ENCODE measurements at places on chromosomes 1 and 21. TPM values are rescaled to one million over a fixed set of nuclear protein-coding genes. Genes with fewer than 3 reads are reported as not detected.
A peak's percentile ranks its signal among the peaks of the same experiment; 100 is the strongest.

GRCh38 chr1:156021093-156021428 is 310 bp upstream of the SSR2 start:
- no peak for DNase-seq
- no peaks in the 10 kb centered on the region for H3K36me3 ChIP-seq
- peak overlapping the region; percentile 94 for H3K27ac ChIP-seq
- peaks cover 9% of the 10 kb centered on the region for H3K4me1 ChIP-seq

GRCh38 chr1:116842654-116843053 is 67.1 kb upstream of the PTGFRN start:
- peaks cover 4% of the 10 kb centered on the region for H3K36me3 ChIP-seq
- H3K4me3 ChIP-seq, result no peak overlapping the region
- no peak for DNase-seq

GRCh38 chr1:169867012-169867675 is 26.6 kb downstream of the SCYL3 start:
- H3K27ac ChIP-seq, result no peak overlapping the region
- peaks cover 10% of the 10 kb centered on the region for H3K36me3 ChIP-seq
- no peak overlapping the region for H3K4me3 ChIP-seq
- no peak for DNase-seq
- H3K4me1 ChIP-seq, result no peaks in the 10 kb centered on the region
- H3K27me3 ChIP-seq, result peaks cover 2% of the 10 kb centered on the region

DNA sequence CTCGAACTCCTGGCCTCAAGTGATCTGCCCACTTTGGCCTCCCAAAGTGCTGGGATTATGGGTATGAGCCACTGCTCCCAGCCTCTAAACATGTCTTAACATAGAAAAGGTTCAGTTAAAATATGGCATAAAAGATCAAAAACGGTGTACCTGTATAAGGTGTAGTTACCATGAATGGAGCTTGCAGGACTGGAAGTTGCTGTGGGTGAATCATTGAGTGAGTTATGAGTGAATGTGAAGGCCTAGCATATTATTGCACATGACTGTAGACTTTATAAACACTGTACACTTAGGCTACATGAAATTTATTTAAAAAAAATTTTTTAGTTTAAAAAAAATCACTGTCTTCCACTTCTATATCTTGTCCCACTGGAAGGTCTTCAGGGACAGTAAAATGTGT is 15.7 kb downstream of the ABCD3 start:
- H3K27me3 ChIP-seq, result peaks cover 1% of the 10 kb centered on the region
- H3K4me3 ChIP-seq, result no peak overlapping the region
- no peaks in the 10 kb centered on the region for H3K4me1 ChIP-seq
- no peak overlapping the region for H3K27ac ChIP-seq
- H3K36me3 ChIP-seq, result peaks cover 4% of the 10 kb centered on the region
- no peak for DNase-seq

DNA sequence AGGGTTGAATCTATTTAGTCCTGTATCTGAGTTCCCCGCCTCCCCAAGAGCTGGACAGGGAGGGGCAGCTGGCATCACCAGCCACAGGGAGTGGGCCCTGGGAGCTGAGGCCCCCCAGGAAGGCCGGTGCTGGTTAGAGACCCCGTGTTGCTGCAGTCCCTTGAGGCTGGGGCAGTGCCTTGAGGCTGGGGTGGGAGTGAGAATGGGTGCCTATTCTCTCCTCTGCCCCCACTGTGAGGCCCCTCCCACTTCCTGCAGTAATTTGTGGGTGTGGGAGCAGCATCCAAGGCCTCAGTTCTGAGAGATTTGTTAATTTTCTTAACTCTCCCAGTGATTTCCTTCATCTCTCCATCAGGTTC is 2.5 kb upstream of the TRAPPC3 start:
- DNase-seq, result no peak
- peaks cover 27% of the 10 kb centered on the region for H3K4me1 ChIP-seq
- H3K4me3 ChIP-seq, result peak overlapping the region; percentile 13
- H3K36me3 ChIP-seq, result no peaks in the 10 kb centered on the region

DNA sequence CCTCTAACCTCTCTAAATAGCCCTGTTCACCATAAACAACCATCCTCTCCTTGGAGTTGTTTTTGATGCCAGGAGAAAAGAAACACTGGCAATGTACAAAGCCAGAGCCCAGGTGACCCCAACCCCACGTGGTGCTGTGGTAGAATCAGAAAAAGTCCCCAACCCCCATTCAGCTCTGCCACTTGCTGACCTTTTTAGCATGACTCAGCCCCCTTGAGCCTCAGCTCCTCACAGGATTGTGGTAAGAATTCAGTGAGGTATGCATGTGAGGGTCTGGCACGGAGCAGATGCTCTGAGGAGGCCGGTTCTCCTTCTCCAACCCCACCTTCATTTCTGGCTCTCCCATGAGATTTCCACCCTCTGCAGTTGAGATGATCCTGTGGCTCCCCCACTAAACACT is 11.1 kb upstream of the CHI3L1 start:
- no peak overlapping the region for H3K27ac ChIP-seq
- H3K4me3 ChIP-seq, result no peak overlapping the region
- H3K27me3 ChIP-seq, result peaks cover 8% of the 10 kb centered on the region

- peaks cover 5% of the 10 kb centered on the region for H3K27me3 ChIP-seq
- H3K4me3 ChIP-seq, result no peak overlapping the region
- H3K27ac ChIP-seq, result no peak overlapping the region
- no peak for DNase-seq
- peaks cover 4% of the 10 kb centered on the region for H3K4me1 ChIP-seq
Measured at GRCh38 chr1:109170035-109170764, 43.5 kb upstream of the SARS1 start.

GRCh38 chr1:117564227-117565075 is 41.4 kb upstream of the TENT5C start:
- peaks cover 14% of the 10 kb centered on the region for H3K4me1 ChIP-seq
- peaks cover 5% of the 10 kb centered on the region for H3K36me3 ChIP-seq
- no peak overlapping the region for H3K27ac ChIP-seq
- DNase-seq, result no peak
- peaks cover 3% of the 10 kb centered on the region for H3K27me3 ChIP-seq

GRCh38 chr1:170460001-170460400 is 72.0 kb upstream of the GORAB start:
- H3K27me3 ChIP-seq, result peaks cover 1% of the 10 kb centered on the region
- no peak for DNase-seq
- no peak overlapping the region for H3K4me3 ChIP-seq
- H3K36me3 ChIP-seq, result no peaks in the 10 kb centered on the region

DNA sequence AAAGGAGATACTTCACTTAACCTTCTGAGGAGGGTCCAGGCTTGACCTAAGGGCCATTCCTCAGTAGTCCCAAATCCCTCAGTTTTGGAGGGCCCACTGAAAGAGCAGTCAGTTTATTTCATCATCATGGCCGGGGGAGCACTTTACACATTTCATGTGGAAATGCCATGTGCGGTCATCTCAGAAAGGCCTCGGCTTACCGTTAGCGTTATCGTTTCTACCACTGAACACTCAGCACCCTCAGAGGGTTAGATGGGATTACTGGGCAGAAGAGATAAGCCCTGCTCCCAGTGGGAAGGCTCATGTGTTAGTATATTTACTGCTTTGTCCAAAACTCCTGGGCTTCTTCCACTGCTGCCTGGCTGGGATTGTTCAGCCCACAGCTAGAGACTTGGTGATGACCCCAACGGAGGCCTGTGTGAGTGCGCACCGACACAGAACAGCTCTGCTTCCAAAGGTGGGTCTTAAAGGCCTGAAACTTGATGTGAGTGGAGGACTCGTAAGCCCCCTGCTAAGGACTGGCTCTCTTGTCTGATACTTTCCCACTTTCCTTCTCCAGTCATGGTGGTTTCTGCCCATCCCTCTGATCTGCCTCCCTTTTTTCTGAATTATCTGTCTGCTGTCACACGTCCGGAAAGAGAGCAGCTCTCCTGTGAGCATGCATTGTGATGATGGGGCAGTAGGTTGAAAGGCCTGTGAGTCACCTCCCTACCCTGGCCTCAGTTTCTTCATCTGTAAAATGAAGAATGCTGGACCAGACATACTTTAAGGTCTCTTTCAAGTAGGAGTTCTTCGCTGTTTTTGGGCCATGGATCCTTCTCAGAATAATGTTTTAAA is 284.5 kb downstream of the ASTN1 start:
- no peaks in the 10 kb centered on the region for H3K4me1 ChIP-seq
- no peak overlapping the region for H3K27ac ChIP-seq
- no peak for DNase-seq
- H3K36me3 ChIP-seq, result no peaks in the 10 kb centered on the region
- H3K27me3 ChIP-seq, result no peaks in the 10 kb centered on the region
- no peak overlapping the region for H3K4me3 ChIP-seq

- no peaks in the 10 kb centered on the region for H3K27me3 ChIP-seq
- no peak overlapping the region for H3K4me3 ChIP-seq
- no peaks in the 10 kb centered on the region for H3K4me1 ChIP-seq
- H3K36me3 ChIP-seq, result no peaks in the 10 kb centered on the region
- H3K27ac ChIP-seq, result no peak overlapping the region
Measured at GRCh38 chr1:6224718-6225117, 11.0 kb downstream of the ICMT start.

DNA sequence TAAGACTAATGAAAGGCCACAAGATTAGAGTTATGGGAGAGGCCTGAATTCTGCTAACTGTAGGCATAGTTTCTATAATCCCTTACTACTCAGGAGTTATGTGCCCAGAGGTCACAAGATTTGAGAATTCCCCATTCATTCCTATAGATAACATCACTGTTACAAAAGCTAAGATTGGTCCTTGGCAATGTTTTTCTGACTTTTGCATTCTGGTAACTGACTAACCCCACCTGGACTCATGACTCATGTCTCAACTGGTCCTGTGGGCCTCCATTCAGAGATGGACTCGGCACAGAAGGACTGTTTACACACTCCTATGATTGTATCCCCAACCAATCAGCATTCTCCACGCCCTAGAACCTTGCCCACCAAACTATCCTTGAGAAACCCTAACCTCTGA is 249.0 kb upstream of the ZP4 start:
- DNase-seq, result no peak
- H3K27me3 ChIP-seq, result no peaks in the 10 kb centered on the region
- no peaks in the 10 kb centered on the region for H3K36me3 ChIP-seq
- H3K4me3 ChIP-seq, result no peak overlapping the region
- no peak overlapping the region for H3K27ac ChIP-seq
- H3K4me1 ChIP-seq, result no peaks in the 10 kb centered on the region

DNA sequence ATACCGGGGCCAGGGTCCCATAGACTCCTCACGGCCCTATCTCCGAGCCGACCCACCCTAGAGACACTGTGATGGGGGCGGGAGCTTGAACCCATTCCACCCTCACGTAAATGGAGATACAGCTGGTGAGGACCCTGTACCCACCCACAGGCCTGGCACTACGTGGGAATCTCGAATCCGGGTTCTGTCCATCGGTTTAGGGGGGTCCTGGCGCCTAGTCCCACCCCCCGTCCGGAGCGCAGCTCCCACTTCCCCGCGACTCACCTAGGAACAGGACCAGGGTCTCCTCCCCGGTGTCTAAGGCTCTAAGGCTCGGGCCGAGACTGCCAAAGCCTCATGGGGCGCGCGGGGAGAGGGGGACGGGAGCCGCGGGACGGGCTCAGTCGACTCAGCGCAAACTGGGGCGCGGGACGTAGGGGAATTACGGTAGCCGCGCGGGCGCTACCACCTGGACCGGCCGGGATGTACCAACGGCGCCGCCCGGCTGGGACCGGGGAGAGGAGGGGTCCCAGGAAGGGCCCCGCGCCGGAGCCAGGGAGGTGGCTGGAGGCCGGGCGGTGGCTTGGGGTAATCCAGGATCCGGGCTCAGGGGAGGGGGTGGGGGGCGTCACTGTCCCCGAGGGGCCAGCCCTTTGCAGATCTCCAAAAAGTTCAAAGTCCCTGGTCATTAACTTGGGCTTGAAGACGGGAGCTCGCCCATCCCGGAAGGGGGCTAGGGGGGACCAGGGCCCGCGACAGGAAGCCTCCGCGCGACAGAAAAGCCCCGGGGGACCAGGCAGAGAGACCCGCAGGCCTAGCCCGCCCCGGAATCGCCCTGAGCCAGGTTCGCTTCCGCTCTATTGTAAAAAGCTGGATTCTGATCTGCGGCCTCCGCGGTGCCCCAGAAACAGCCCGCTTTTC is 1.0 kb downstream of the PLEKHG5 start:
- H3K4me1 ChIP-seq, result peaks cover 16% of the 10 kb centered on the region
- no peak overlapping the region for H3K27ac ChIP-seq
- no peaks in the 10 kb centered on the region for H3K36me3 ChIP-seq
- H3K4me3 ChIP-seq, result peak overlapping the region; percentile 79
- peaks cover 3% of the 10 kb centered on the region for H3K27me3 ChIP-seq

GRCh38 chr1:74690364-74690696 is 16.7 kb upstream of the ERICH3 start:
- peak overlapping the region; percentile 65 for H3K27ac ChIP-seq
- H3K27me3 ChIP-seq, result peaks cover 6% of the 10 kb centered on the region
- H3K36me3 ChIP-seq, result no peaks in the 10 kb centered on the region
- DNase-seq, result no peak

DNA sequence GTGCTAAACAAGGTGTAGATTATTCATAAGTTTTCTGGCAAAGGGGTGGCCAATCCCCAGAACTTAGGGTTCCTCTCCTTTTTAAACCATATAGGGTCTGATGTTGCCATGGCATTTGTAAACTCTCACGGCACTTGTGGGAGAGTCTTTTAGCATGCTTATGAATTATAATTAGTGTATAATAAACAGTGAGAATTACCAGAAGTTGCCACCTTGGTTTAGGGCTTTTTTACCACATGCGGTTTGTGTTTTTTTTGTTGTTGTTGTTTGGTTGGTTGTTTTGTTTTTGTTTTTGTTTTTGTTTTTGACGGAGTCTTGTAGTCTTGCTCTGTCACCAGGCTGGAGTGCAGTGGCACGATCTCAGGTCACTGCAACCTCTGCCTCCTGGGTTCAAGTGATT is 8.9 kb upstream of the LAX1 start:
- no peak overlapping the region for H3K4me3 ChIP-seq
- peaks cover 1% of the 10 kb centered on the region for H3K27me3 ChIP-seq
- no peak overlapping the region for H3K27ac ChIP-seq
- no peaks in the 10 kb centered on the region for H3K36me3 ChIP-seq

GRCh38 chr1:219555806-219556205 is 57.1 kb downstream of the ZC3H11B start:
- H3K36me3 ChIP-seq, result no peaks in the 10 kb centered on the region
- H3K27ac ChIP-seq, result no peak overlapping the region
- peaks cover 9% of the 10 kb centered on the region for H3K4me1 ChIP-seq
- no peak for DNase-seq

Gene GJA9
- total RNA-seq, result not detected

Gene PGLYRP4
- total RNA-seq, result not detected

Gene GBP7
- total RNA-seq, result not detected

Gene CYP4Z1
- not detected for total RNA-seq

Gene TBX15
- total RNA-seq, result 0.69 TPM

Gene OR2T2
- total RNA-seq, result not detected

Gene ADAMTS5
- total RNA-seq, result 22.5 TPM
